ENCODE measurements at places on chromosomes 5 and 9. TPM values are rescaled to one million over a fixed set of nuclear protein-coding genes. Genes with fewer than 3 reads are reported as not detected.

- DNase-seq, result peak; percentile 93
Measured at GRCh38 chr5:135398855-135399793, at the start of gene MACROH2A1. Gene MACROH2A1, minus strand, starts transcription at chr5:135399231. Its CDS starts 10,138 bp downstream, at chr5:135389093.

The F2RL1 gene
- 128 TPM for total RNA-seq

DNA sequence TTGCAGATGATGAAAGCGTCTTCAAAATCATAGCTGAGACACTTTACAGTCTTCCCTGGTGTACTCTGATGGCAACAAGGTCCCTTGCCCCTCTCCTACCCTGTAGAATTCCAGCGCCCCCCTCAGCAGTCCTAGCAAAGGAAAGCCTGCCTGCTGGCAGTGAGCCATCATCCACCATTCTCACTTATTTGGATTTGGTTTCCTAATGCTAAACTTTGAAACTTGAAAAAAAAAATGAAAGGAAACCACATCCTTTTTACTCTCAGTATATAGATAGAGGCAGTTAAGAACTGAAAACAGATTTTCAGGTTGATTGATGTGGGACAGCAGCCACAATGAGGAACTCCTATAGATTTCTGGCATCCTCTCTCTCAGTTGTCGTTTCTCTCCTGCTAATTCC is at the start of gene GZMA:
GZMA (plus strand) TSS at position 299 of the 400 bp plus-strand sequence; CDS start at position 336, 37 bp downstream.
- DNase-seq, result peak; percentile 16

The ZNF658 gene
- total RNA-seq, result 6.3 TPM

DNA sequence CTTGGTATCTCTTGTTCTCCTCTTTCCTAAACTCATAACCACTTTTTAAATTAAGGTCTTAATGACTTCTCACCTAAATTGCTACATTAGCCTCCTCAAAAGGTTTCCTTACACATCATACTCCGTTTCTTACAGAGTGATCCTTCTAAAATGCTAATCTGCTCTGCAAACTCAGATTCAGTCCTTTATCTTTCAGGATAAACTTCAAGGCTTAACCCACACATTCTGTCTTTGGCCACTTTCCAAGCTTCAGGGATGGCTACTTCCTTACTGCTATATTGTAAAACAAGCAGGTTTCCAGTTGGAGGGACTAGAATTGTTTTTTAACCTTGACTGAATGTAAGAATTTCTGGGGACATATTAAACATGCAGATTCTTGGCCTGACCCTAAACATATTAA is 105.5 kb upstream of the CHD1 start:
- DNase-seq, result no peak

GRCh38 chr5:66843065-66843464 is 246.9 kb downstream of the MAST4 start:
- DNase-seq, result no peak

DNA sequence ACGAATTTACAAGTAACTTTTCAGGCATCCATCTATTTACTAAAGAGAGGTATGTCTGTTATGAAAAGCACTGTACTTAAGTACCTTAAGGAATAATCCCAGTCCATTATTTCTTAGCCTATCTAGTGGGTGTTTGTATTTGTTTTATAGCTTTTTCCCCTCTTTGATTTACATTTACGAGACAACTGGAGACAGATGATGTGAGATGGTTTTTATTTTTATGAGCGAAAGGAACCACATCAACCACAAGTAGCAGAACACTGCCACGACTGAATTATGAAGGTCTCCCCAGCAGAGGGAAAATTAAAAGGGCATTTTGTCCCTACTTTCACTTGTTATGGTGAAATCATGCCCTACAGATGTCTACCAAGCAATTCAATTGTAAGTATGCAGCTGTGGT is 357.8 kb downstream of the NFIB start:
- no peak for DNase-seq

- no peak for DNase-seq
Measured at GRCh38 chr5:17127743-17128231, 89.6 kb upstream of the BASP1 start.

- no peak for DNase-seq
Measured at GRCh38 chr5:27472000-27472763, 433.8 kb upstream of the CDH9 start.

DNA sequence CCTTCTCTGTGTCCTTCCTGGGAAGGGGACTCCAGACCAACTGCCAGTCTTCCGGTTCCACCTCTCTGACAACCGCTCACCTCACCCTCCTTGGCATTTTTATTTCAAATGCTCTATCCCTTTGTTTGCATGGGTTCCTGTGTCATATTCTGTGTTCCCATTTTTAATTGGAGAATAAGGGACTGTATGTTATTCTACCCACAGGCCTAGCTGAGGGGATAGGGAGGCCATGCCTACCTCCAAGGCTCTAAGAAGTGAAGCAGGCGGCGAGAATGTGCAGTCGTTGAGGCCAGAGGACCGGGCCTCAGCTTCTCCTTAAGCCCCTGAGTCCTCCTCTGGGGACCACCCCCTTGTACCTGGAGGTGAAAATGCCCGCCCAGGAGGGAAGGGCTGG is 936 bp upstream of the WDR5 start:
- peak; percentile 49 for DNase-seq

GRCh38 chr9:26266146-26266793 is 588.0 kb upstream of the TUSC1 start:
- DNase-seq, result no peak

The ZFP2 gene
- total RNA-seq, result 3.2 TPM
